ENCODE measurements at places on chromosomes 11 and 22. TPM values are rescaled to one million over a fixed set of nuclear protein-coding genes. Genes with fewer than 3 reads are reported as not detected.

GRCh38 chr11:95829580-95830259 lies 39.4 kb downstream of the CEP57 start:
- DNase-seq = no peak

GRCh38 chr22:48698618-48699017 lies 1129.1 kb downstream of the BRD1 start:
- DNase-seq = no peak

GRCh38 chr11:115743719-115744118 lies 239.5 kb upstream of the CADM1 start:
- no peak for DNase-seq

DNA sequence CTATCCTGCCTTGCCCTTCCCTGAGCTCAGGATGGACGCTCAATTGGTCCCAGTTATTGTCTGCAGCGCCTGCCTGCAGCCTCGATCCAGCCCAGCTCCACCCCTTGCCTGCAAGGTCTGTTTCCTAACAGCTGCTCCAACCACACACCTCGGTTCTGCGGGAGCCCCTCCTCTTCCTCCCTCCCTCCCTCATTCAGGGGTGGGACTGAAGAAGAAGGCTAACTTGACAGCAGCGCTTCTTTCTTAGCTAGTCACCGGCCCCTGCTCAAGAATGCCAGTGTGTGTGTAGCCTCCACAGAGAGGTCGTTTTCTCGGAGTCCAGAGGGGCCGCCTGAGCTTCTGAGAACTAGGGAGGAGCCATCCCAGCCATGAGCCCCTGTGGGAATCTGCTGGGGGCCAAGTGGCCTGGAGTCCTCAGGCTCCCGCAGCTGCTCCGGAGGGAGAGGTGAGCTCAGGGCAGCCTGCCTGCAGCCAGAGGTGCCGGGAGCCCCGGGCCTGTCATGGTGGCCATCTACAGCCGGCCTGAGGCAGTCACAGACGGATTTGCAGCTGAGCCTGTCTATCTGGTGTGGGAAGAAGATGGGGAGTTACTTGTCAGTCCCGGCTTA lies 36.1 kb downstream of the LIMK2 start:
- DNase-seq = peak; percentile 68

DNA sequence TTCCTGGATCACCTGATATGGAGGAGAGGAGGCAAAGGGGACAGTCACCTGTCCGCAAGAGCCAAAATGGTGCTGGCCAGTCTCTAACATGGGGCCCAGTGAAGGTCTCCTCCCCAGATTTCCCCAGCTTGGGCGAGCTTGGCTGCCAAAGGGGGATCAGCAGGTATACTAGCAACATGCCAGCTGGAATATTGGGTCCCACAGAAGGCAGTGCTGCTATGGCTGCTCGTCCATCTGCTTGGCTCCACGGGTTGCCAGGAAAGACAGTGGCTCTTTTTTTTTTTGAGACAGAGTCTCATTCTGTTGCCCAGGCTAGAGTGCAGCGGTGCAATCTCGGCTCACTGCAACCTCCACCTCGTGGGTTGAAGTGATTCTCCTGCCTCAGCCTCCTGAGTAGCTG lies 12.7 kb upstream of the KAT5 start:
- no peak for DNase-seq

The USH1C gene
- not detected for total RNA-seq

GRCh38 chr22:19884161-19884953 lies 29.7 kb upstream of the GNB1L start:
- DNase-seq = no peak

- DNase-seq = no peak
Observed at GRCh38 chr22:41491374-41492100, 22.6 kb downstream of the ACO2 start.

The BTG4 gene
- 0.30 TPM for total RNA-seq

DNA sequence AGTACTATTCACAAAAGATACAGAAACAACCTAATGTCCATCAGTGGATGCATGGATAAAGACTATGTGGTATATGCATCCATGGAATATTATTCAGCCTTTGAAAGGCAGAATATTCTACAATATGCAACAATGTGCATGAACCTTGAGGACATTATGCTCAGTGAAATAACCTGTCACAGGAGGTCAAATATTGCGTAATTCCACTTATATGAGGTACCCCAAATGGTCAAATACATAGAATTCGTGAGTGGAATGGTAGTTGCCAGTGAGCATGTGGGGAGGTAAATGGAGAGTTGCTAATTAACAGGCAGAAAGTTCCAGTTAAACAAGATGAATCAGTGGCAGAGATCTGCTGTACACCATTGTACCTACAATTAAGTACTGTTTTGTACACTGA lies 3.6 kb upstream of the SLC5A4 start:
- DNase-seq = no peak

The VPREB1 gene
- total RNA-seq = not detected

GRCh38 chr11:90330632-90331031 lies 107.8 kb upstream of the CHORDC1 start:
- no peak for DNase-seq

- no peak for DNase-seq
Observed at GRCh38 chr11:34745195-34745594, 124.3 kb downstream of the EHF start.

DNA sequence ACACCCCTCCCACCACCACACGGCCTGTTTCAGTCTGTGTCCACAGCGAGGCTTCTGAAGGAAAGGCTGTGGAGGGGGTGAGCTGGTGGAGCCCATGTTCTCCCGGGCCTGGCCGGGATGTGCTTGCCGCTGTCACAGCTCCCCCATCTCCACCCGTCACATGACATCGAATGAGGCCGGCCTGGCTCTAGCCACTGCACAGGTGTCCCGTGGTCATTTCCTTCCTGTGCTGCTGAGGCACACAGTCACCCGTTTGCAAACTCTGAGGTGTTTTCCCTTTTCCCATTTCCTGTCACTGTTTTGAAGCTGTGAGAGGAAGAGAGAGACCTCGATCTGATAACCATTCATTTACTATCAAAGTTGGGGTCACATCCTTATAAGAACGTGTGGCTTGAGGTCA lies 55.7 kb upstream of the CLDN5 start:
- DNase-seq = peak; percentile 43

GRCh38 chr22:38652859-38653258 lies 3.3 kb downstream of the FAM227A start:
- no peak for DNase-seq

DNA sequence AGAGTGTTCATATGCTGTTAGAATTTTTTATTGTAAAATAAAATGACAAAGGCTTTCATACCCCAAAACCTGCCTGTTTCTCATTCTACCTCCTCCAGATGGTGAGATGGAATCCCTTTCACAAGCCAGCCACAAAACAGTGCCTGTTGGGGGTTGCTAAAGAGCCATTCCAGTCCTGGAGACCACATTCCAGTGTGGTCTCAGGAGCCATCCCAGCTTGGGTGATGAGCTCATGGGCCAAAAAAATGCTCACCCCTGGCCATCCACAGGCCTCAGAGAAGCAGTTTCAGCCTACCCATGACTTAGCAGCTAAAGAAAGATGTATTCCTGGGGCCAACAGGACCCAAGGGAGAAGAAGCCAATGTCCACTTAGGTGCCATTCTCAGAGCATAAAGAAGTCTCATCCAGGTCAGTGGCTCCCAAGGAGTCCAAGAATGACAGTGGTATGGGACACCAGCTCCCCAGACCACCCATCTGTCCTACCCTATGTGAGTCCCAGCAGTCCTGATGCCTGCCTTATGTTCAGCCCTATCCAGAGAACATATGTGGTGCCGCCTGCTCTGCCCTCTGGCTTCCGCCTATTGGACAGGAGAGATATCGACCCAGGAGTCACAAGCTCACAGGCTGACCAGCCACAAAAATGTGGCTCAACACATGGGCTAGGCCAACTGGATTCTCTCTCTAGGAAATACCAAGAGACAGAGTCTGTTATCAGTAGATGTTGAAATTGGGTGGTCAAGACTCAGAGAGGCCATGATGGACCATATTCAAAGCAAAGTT lies 26.4 kb downstream of the C11orf91 start:
- DNase-seq = no peak

DNA sequence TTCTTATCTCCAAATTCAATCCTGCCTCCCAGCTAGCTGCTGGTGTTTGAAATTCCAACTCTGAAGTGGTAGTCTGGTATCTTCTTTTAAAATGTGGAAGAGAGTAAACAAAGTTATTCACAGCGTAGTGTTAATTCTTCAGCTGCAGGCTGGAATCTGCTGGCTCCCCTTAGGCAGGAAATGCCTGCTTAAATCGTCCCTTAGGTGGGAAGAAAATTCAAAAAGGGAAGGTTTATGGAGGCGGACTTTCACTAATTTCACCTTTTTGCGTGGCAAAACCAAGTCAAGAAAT lies 439.0 kb upstream of the CCDC90B start:
- DNase-seq = no peak

The HPS4 gene
- 51.3 TPM for total RNA-seq

The MS4A6A gene
- not detected for total RNA-seq

DNA sequence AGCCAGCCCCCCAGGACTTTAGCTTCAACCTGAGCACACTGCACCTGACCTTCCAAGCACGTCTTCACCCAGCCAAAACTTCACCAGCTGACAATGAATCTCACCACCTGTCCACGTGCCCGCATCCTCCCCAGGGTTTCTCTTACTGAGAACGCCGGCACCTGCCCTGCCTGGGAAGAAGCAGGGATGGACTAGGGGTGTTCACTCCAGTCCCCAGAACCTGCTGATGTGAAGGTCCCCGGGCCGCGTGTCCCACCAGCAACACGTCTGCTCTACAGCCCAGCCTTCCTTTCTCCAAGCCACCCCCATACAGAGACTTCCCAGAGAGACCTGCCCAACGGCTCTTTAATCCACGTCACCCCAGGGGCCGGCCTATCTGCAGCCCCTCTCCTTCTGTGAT lies 12.8 kb downstream of the CPT1A start:
- DNase-seq = no peak

DNA sequence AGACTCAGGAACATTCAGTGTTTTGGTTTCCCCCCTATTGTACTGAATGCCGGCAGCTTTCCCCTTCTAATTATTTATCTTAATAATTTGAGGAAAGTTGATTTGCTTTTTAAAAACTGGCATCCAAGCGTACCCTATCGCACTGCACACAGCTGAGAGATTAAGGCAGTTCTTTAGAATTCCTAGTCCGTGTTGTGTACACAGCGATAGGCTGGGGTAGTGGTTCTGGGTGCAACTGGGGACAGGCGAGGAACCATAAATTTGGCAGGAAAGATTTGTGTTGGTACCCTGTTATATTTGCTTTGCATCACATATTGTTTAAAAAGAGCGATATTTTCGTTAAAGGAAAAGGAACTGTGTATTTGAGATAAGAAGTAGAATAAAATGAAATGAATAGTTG lies 39.2 kb downstream of the PTPRJ start:
- DNase-seq = no peak

- no peak for DNase-seq
Observed at GRCh38 chr11:116194156-116194904, 578.5 kb downstream of the BUD13 start.

GRCh38 chr22:42693055-42693762 lies 27.5 kb downstream of the A4GALT start:
- no peak for DNase-seq

The APOBEC3H gene
- total RNA-seq = 5.3 TPM

Measured in activated naive CD8-positive, alpha-beta T cell treated with anti-CD3 and anti-CD28 coated beads for 36 hours (primary cell).